Activated CD8-positive, alpha-beta T cell treated with anti-CD3 and anti-CD28 coated beads, Interleukin-2, amount 10 ng/mL, durations not matched to agents 7 days and 5 days (primary cell): ENCODE measurements at places on chromosomes 7 and 10. TPM values are rescaled to one million over a fixed set of nuclear protein-coding genes. Genes with fewer than 3 reads are reported as not detected.

DNA sequence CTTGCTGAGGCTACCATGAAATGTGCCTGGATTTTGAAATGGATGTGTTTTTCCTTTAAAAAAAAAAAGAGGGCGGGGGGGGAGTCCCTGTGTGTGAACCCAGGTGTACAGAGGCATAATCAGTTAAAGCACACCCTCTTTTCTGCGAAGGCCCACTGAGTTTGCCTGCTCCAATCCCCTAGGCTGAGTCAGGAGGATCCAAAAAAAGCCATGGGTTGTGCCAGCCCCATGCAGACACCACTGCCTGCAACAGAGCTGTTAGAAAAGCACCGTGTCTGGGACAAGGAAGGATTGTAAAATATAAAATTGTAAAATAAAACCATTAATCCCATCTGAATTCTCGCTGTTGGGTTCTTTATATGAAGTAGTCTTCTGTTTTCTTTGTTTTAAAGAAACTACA, 217.9 kb downstream of the ADAM12 start:
- H3K27ac ChIP-seq, result no peak overlapping the region
- H3K27me3 ChIP-seq, result no peaks in the 10 kb centered on the region
- DNase-seq, result no peak
- no peaks in the 10 kb centered on the region for H3K36me3 ChIP-seq

CCL24 gene
- not detected for total RNA-seq

GRCh38 chr7:37701769-37702168, 18.2 kb downstream of the GPR141 start:
- no peak overlapping the region for H3K27ac ChIP-seq
- no peak overlapping the region for H3K4me3 ChIP-seq
- no peaks in the 10 kb centered on the region for H3K36me3 ChIP-seq
- peaks cover 3% of the 10 kb centered on the region for H3K27me3 ChIP-seq

- no peaks in the 10 kb centered on the region for H3K4me1 ChIP-seq
- H3K27me3 ChIP-seq, result no peaks in the 10 kb centered on the region
- no peak overlapping the region for H3K27ac ChIP-seq
- no peak for DNase-seq
Measured at GRCh38 chr7:94250124-94250523, 144.6 kb upstream of the COL1A2 start.

GRCh38 chr10:92125144-92125543, 165.7 kb downstream of the CPEB3 start:
- no peak for DNase-seq
- no peaks in the 10 kb centered on the region for H3K36me3 ChIP-seq
- H3K4me3 ChIP-seq, result no peak overlapping the region
- H3K4me1 ChIP-seq, result no peaks in the 10 kb centered on the region

JAZF1 gene
- total RNA-seq, result 3.3 TPM

GRCh38 chr7:76428149-76428823, 3.5 kb downstream of the ZP3 start:
- H3K36me3 ChIP-seq, result no peaks in the 10 kb centered on the region
- no peak for DNase-seq
- peaks cover 7% of the 10 kb centered on the region for H3K4me1 ChIP-seq
- H3K4me3 ChIP-seq, result no peak overlapping the region

DNA sequence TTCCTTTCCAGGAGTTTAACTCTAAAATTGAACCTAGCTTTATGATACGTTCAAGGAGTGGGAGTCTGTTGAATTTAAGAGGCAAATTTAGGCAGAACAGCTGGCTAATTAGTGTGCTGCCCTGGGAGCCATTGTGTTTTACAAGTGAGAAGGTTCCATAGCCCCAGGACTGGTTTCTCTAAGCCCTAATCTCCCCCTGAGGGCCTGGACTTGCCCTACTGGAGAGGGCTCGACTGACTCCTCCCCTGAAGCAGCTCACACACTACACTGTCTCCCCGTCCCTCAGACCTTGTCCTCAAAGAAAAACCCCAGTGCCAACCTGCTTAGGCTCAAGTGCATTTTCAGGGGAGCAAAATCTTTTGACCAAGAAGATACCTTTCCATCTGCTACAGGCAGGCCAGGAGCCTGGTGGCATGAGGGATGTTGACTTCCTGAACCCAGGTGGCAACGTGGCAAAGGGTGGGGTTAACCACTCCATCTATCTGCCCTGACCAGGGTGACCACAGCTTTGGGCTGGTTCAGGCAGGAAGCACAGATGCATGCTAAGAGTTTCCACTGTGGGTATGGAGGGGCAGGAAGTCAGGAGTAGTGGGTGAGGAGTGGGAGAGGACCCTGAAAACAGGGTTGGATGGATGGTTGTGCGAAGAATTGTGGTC, 68.9 kb upstream of the CARD11 start:
- peaks cover 71% of the 10 kb centered on the region for H3K36me3 ChIP-seq
- H3K27ac ChIP-seq, result peak overlapping the region; percentile 81
- peaks cover 95% of the 10 kb centered on the region for H3K4me1 ChIP-seq

PRSS37 gene
- total RNA-seq, result not detected

DNA sequence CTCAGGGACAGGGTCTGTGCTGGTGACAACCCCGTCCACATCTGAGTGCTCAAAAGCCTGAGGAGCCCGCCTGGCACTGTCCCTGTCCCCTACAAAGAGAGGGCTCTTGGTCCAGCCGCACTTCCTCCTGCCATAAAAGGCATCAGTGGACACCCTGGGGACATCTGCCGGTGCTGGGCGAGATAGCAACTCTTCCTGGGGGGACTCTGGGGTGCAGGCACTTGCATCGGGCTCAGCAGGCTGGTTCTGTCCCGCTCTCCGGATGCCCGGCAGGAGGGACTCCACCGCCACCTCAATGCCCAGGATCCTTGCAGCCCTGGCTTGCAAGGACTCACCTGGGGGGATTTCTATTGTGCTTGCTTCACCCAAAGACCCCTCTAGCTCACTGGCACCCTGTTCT, 32.8 kb downstream of the JCAD start:
- H3K27ac ChIP-seq, result peak overlapping the region; percentile 92
- DNase-seq, result no peak
- peaks cover 10% of the 10 kb centered on the region for H3K36me3 ChIP-seq
- H3K4me1 ChIP-seq, result peaks cover 42% of the 10 kb centered on the region
- peak overlapping the region; percentile 65 for H3K4me3 ChIP-seq
- H3K27me3 ChIP-seq, result peaks cover 42% of the 10 kb centered on the region

GRCh38 chr10:130770018-130770630, 541.4 kb downstream of the TCERG1L start:
- no peaks in the 10 kb centered on the region for H3K36me3 ChIP-seq
- no peak overlapping the region for H3K4me3 ChIP-seq
- no peaks in the 10 kb centered on the region for H3K4me1 ChIP-seq
- no peak overlapping the region for H3K27ac ChIP-seq
- no peak for DNase-seq

GRCh38 chr10:80702143-80702542, 164.4 kb downstream of the SH2D4B start:
- DNase-seq, result no peak
- H3K27me3 ChIP-seq, result no peaks in the 10 kb centered on the region
- H3K27ac ChIP-seq, result no peak overlapping the region
- H3K36me3 ChIP-seq, result no peaks in the 10 kb centered on the region
- H3K4me1 ChIP-seq, result no peaks in the 10 kb centered on the region

GRCh38 chr10:118868589-118868988, 113.8 kb upstream of the CACUL1 start:
- peaks cover 13% of the 10 kb centered on the region for H3K27me3 ChIP-seq
- H3K36me3 ChIP-seq, result no peaks in the 10 kb centered on the region
- no peak overlapping the region for H3K4me3 ChIP-seq
- H3K4me1 ChIP-seq, result no peaks in the 10 kb centered on the region
- H3K27ac ChIP-seq, result no peak overlapping the region
- DNase-seq, result no peak

- DNase-seq, result no peak
- no peaks in the 10 kb centered on the region for H3K27me3 ChIP-seq
- H3K27ac ChIP-seq, result no peak overlapping the region
Measured at GRCh38 chr7:10910447-10910846, 63.2 kb upstream of the PHF14 start.

- no peak overlapping the region for H3K4me3 ChIP-seq
- DNase-seq, result peak; percentile 64
- peaks cover 7% of the 10 kb centered on the region for H3K4me1 ChIP-seq
- H3K36me3 ChIP-seq, result peaks cover 2% of the 10 kb centered on the region
Measured at GRCh38 chr7:100896732-100897608, 1.3 kb upstream of the ACHE start.

DNA sequence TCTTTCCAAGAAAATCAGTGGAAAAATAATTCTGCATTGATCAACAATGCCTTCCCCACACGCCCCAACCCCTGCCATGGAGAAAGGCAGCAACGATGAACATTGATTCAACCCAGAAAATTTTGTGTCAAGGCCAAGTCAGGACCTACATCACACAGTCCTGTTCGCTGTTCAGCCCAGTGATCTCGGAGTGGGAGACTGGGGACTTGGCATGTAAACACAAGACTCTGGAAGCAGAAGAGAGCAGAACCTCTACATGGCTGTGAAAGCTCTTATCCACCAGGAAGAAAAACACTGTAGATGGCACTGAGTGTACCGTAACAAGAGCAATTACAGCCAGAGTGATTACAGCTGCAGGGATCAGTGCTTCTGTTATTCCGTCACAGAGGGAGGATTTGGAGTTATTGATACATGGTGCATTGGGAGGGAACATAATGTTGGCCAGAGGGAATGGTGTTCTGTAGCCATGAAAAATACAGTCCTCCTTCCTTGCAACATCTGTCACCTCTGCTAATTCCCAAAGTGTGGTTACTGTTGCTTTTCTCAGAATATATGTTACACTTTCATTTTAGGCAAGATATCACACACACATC, 136.6 kb downstream of the IQUB start:
- no peak overlapping the region for H3K4me3 ChIP-seq
- H3K4me1 ChIP-seq, result no peaks in the 10 kb centered on the region
- no peak overlapping the region for H3K27ac ChIP-seq
- no peaks in the 10 kb centered on the region for H3K36me3 ChIP-seq
- DNase-seq, result no peak
- H3K27me3 ChIP-seq, result no peaks in the 10 kb centered on the region
